ENCODE measurements at places on chromosomes 1 and 21.
A peak's percentile ranks its signal among the peaks of the same experiment; 100 is the strongest.

- no peak for DNase-seq
These were observed 38.6 kb downstream of the ATP1B1 start for GRCh38 chr1:169144941-169145626.

DNA sequence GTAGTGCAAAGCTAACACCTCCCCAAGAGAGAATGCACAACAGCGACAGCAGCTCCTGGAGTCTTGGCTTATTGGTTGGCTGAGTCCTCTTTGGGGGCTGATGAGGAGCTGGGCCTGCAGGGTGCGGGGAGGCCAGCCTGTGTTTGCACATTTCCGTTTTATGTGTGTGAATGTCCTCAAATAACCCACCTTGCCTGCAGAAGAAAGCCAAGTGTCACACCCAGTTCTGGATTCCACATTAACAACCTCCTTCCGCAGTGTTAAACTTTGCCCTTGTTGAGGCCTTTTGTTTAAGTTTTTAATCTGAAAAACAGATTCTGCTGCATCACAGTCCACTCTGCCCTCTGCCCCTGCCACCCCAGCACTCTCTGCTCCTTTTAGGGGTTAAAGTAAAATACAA, 274.5 kb downstream of the TM2D1 start:
- no peak for DNase-seq

DNA sequence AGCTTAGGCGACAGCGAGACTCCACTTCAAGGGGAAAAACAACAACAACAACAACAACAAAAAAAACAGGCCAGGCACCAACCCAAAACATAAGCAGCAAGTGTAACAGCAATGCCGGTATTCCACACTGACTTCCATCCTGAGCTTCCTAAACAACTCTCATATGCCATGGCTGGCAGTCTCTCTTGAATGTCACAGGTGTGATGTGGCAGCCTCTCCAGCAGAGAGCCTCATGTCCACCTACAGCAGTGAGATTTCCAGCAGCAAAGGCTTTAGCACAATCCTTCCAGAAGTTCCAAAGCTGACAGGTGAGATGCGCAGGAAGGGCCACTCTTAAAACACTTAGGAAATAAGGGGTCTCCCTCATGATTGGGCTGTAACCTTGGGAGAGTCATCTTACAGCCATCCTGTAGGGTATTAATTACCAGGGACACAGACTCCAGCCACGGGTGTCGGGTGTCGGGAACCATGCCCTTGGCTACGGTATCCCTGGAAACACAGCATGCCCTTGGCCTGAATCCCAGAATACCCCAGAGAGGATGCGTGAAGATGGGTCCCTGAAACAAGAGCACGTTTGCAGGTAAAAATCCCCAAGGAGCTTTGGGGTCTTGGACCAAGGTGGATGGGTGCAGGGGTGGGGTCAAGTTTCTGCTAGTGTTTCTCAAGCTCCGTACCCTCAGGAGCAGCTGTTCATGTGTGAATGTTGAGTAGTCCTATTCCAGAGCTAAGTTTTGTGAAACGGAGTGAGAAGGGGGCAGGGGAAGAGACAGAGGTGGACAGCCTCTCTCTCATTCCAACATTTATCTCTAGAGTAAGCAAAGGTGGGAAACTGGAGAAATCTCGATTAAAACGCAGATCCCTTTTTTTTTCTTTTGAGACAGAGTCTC, 31.4 kb downstream of the CLSTN1 start:
- DNase-seq = peak; percentile 42

DNA sequence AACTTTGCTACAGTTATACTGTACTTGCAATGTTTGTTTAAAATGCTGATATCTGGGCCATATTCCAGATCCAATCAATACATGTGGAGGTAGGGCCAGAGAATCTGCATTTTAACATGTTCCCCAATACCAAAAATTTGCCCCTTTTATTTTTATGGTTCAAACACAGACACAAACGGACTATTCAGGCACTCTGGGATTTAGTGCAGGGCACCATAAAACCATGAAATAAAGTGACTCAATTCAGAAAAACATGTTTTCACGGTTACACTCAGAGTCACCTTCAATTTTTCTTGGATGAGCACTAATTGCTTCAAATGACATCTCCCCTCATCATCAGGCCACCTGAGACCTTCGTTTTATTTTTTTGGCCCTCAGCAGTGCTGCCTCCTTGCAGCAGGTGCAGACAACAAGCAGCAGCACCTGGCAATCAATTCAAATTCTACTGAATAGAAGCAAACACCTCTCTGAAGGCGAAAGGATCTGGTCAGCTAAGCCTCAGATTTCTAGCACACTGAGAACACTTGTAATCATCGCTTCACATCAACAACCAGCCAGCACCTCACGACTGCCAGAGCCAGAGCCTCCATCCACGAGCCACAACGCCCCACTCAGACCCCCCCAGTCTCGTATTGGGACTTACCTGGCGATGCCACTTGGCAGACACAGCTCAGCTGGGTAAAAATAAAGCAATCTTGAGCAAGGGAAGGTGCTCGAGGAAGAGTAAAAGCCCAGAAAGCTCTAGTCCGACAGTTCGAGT, 1.1 kb downstream of the ERO1B start:
- no peak for DNase-seq

DNA sequence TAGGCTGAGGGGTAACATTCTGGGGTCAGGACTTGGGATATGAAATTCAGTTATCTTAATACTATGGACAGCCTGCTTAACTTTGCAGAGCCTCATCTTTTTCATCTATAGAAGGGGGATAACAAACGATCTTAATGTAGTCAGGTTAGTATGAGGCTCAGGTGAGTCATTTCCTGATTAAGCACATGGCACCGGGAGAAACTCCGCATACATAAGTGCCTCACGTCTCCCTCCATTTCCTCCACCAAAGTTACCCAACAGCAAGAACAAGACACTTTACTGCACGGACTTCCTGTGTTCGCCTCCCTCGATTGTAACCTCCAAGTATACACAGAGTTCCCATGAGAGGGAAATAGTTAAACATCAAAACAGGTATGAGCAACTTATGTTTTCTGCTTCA, 112.7 kb upstream of the COA6 start:
- DNase-seq = no peak

DNA sequence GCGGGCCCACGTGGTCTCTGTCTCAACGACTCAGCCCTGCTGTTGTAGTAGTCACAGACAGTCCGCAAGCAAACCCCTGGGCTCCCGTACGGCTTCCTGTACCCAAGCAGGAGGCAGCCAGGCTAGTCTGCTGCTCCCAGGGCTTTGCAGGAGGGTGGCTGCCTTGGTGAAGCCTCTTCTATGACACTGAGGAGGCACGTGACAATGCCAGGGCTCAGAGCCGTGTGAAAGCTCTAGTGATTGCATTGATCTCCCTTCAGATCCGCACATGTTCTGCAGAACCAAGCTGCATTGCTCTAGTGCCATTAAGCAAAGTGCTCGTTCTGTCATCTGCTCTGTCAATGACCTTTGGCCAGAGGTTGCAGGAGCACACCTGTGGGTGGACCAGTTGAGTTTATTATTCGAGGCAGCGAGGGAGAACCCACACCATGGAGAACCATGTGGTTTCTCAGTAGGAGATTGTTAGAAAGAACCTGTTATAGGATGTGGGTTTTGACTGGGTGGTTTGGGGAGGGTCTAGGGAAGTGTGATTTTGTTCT, 18.0 kb downstream of the UMODL1 start:
- DNase-seq = no peak

Measured in LHCN-M2 (cell line).